Calu3 (cell line): ENCODE measurements at places on chromosomes 11 and 22.

DNA sequence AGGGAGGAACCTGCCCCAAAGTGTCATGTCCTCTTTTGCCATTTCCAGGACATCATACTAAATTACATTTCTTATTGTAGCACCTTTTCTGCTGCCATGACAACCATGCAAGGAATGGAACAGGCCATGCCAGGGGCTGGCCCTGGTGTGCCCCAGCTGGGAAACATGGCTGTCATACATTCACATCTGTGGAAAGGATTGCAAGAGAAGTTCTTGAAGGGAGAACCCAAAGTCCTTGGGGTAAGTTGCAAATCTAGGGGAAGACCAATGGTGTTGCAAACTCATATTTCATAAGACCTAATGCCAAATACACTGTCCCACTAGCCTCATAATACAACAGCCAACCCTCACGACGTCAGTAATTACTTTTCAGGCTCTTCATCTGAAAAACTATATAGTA, 11.7 kb downstream of the MS4A4A start:
- DNase-seq, result no peak

DNA sequence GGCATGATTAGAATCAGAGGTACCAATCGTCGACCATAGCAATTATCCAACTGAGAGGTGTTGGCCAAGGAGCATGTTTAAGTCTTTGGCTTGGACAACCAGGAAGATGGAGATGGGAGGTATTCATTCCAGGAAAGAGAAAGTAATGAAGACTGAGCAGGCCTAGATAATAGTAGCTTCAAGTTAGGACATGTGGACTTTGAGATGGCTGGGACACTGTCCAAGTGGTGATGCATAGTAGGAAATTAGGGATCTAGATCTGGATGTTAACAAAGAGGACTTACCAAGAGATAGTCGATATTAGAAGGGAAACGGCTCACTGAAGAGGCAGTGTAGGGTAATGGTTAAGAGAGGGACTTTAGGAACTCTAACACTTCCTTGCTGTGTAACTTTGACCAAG, 266.7 kb downstream of the FAM76B start:
- no peak for DNase-seq

GRCh38 chr22:28650463-28650862, 29.2 kb downstream of the TTC28 start:
- DNase-seq, result no peak

DNA sequence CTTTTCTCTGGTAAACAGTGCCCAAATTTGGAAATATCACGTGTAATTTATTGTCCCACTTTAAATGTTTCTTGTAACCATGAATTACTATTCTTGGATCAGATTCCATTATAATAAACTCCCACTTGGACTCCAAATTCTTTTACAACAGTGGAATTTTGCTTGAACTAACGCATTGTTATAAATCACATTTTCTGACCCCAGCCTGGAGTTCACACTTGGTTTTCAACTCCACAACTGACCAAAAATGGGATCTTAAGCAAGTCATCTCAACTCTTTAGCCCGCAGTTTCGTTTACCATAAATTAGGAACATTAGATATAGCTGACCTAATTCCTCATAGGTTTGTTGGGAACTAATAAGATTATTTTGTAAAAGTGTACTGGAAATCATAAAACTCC, 336.8 kb upstream of the NCAM1 start:
- DNase-seq, result no peak

GRCh38 chr11:71992136-71992730, 6.5 kb upstream of the IL18BP start:
- no peak for DNase-seq

DNA sequence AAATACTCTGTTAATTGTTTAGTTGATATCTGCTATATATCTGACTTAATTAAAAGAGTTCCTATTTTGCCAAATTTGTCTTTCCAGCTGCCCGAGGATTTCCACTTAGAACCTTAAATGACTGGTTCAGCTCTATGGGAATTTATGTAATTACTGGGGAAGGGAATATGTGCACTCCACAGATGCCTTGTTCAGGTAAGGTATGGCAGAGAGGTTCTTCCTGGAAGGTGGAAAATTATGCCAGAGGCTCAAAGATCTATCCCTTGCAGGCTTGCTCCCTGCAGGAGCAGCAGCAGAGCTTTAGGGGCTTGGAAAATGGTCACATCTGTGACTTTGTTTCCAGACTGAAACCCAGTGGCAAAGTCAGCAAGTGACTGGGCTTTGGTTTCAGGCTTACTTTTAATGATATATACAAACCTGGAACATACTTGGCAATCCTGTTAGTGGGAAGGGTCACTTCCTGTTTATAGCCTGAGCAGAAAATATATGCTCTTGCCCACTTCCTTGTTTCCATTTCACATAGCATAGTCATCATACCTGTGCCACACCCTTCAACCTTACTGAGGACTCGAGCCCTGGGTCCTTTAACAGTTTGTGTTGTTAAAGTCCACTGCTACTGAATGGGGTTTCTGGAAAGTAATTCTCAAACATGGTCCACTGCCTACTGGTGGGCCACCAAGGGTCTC, 23.7 kb downstream of the WBP2NL start:
- DNase-seq, result peak; percentile 41

- DNase-seq, result no peak
Measured at GRCh38 chr11:60900673-60901404, 5.5 kb downstream of the PRPF19 start.

- DNase-seq, result no peak
Measured at GRCh38 chr11:115298300-115299012, 205.8 kb downstream of the CADM1 start.

GRCh38 chr22:37904572-37905533, 1.2 kb upstream of the MICALL1 start:
- DNase-seq, result peak; percentile 53

- no peak for DNase-seq
Measured at GRCh38 chr11:12512826-12513395, 135.5 kb downstream of the PARVA start.

- no peak for DNase-seq
Measured at GRCh38 chr11:6333095-6333494, 12.8 kb upstream of the CAVIN3 start.

- peak; percentile 54 for DNase-seq
Measured at GRCh38 chr11:57751676-57752253, at the start of gene BTBD18. Gene BTBD18, minus strand, starts transcription at chr11:57751819. Its CDS starts 631 bp downstream, at chr11:57751188.

GRCh38 chr11:70233511-70233934, 30.4 kb downstream of the FADD start:
- peak; percentile 86 for DNase-seq

DNA sequence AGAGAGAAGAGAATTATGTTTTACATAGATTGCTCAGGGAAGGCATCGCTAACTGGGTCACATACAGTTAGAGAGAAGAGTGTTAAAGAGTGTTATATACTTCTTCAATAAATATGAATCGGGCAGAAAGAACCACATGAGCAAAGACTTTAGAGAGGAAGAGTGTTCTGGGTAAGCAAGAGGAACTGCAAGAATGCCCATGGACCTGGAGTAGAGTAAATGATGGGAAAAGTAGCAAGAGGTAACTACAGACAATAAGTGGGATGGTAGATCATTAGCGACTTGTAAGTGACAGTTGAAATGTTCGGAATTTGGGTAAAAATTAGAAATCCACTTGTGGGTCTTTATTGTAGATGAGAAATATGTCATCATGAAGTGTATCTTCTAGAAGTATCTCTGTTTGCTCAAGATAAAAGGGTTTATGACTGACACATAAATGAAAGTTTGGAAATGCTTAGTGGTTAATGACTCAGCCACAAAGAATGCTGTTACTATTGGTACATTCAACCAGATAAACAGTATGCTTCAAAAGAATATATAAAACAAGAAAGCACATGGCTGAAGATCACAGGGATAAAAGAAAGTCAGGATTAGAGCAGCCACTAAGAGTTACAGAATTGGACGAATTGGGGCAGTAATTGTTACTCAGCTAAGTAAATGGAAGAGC, 229.3 kb downstream of the CASP12 start:
- DNase-seq, result no peak

DNA sequence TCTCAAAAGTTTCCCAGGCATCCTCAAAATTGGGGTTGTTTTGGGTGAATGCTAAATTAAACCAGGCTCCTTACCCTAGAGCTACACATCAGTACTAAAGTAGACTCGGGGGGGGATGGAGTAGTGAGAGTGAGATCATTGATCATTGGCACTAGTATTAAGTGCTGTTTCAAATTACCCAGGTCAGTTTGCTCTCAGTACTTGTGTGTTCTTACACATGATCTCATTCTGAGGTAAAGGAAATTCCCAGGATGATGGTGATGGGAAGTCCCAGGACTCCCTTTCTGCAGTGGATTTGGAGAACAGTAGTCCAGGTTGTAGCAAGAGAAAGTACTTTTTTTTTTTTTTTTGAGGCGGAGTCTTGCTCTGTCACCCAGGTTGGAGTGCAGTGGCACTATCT, 12.5 kb downstream of the RBM4 start:
- DNase-seq, result no peak

- DNase-seq, result no peak
Measured at GRCh38 chr11:46694607-46695006, 5.8 kb downstream of the ARHGAP1 start.

- DNase-seq, result no peak
Measured at GRCh38 chr22:37139762-37140161, 10.0 kb downstream of the IL2RB start.

GRCh38 chr11:86743223-86744118, 56.9 kb upstream of the PRSS23 start:
- peak; percentile 60 for DNase-seq

DNA sequence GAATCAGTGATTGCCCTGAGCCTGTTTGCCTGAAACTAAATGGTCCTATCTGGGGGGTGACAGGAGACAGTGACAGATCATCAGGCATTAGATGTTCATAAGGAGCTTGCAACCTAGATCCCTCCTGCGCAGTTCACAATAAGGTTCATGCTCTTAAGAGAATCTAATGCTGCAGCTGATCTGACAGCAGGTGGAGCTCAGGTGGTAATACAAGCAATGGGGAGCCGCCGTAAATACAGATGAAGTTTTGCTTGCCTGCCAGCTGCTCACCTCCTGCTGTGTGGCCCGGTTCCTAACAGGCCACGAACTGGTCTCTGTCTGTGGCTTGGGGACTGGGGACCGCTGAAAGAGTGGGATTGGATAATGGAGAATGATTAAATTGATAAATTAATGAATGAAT, 14.0 kb downstream of the NOX4 start:
- peak; percentile 8 for DNase-seq

DNA sequence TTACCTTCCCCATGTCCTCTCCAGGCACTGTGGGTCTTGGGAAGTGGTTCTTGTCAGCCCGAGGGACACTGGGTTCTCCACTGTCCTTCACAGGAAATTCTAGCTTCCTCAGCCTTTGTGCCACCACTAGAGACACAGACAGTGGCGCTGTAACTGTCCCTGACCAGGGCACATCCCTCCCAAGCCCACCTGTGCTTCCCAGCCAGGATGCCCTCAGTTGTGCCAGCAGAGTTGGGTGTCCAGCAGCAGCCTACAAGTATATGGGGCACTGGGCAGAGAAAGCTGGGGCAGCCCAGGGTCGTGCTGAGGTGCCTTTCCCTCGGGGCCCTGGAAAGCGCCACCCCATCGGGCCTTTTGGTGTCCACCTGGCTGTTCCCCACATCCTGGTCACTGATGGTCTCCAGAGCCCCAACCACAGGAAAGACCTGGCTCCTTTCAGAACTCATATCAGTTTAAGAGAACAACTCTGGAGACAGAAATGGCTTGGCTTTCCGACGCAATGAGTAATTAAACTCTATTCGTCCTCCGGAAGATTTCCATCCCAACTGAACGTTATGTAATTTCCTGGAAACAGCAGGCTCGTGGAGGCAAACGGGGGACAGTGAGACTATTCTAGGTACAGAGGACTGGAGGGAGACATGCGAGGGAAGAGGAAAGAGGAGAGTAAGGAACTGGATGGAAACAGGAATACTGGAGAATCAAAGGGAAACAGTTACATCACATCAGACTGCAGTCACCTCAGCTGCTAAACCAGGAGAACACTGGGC, 28.6 kb downstream of the PPP2R1B start:
- DNase-seq, result no peak

DNA sequence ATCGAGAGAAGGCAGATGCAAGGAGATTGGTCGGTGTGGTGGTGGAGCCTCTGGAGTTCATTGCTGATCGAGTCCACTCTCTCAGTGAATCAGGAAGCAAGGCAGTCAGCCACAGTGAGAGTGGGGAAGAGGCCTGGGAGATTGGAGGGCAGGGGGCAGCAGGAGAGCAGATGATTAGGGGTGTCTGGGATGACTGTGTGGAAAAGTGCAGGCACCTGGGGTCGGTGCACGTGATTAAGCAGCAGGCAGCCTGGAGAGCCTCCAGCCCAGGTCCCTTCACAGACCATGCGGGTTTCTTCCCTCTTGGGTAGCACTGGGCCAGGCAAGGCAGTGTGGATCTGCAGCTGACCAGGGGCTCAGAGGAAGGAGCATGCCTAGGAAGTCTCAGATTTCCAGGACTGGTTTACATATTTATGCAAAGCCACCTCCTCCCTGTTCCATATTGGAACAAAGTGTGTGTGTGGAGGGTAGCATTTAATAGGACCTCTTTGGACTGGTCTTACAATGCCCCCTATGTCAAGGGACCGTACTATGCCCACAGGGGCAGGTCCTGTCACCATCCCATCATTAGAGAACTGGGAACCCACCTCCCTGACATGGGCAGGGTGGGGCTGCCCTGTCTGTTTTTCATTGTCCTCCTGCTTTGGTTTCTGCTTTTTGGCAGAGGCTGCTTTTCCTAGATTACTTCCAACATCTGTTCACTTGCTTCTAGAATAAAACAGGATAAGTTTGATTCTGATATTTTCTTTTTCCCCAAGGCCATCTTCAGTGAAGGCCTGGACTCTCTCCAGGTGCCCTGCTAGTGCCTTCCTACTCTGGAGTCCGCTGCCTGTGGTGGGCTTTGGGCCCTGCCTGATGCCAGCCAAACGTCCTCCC, 14.0 kb upstream of the GDPD5 start:
- DNase-seq, result no peak

DNA sequence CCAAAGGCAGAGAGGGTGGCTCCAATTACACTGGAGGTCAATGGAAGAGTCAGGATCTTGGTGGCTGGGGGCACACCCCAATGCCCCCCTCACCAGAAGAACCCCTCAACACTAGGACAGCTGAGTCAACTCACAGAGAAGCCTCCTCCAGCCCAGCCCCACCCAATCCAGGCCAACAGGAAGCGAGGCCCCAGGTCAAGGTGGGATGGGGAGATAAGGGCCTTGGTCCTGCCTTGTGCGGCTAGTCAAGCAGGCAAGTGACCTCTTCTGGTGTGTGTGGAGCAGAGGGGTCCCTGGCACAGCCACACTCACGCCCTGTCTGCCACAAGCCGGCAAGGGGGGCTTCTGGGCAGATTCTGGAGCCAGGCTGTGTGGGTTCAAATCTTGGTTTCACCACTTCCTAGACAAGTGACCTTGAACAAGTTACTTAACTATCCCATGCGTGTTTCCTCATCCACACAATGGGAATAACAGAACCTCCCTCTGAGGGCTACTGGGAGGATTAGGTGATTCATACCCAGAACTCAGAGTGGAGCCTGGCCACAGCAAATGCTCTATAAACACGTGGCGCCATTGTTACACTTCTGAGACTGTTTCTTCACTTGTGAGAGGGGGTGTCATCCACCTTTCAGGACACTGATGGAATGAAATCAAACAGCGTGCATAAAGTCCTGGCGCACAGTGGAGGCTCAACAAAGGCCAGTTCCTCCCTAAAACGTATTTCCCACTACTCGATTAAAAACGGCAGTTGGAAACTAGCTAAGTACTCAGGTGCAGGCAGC, 3.2 kb downstream of the TTLL12 start:
- DNase-seq, result no peak

- DNase-seq, result no peak
Measured at GRCh38 chr11:7437696-7438095, 47.6 kb upstream of the OLFML1 start.
